Skeletal muscle cell (primary cell): ENCODE measurements at places on chromosomes 6 and 20.

DNA sequence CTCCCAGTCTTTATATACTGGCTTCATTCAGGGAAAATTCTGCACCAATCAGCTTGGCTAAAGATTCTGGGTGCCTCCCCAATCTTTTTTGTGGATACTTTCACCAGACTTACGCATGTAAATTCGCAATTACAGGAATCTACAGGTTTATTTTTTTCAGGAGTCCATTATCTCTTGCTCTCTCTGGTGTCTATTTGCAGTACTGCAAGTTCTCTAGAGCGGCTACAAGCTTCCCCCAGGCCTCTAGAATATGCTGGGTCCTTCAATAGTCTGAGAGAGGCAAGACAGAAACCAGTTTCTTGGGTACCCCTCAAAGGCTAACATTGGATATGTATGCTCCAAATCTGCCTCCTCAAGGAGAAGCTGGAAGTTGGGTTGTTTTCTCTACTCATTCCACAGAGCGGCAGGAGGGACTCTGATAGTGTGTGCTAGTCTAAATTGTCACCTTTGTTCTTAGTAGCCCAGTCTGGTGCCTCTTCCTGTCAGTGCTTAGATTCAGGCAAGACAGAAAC is 58.5 kb downstream of the SUN5 start:
- DNase-seq = no peak

GRCh38 chr20:46349035-46349741 is 40.9 kb upstream of the CDH22 start:
- DNase-seq = no peak

DNA sequence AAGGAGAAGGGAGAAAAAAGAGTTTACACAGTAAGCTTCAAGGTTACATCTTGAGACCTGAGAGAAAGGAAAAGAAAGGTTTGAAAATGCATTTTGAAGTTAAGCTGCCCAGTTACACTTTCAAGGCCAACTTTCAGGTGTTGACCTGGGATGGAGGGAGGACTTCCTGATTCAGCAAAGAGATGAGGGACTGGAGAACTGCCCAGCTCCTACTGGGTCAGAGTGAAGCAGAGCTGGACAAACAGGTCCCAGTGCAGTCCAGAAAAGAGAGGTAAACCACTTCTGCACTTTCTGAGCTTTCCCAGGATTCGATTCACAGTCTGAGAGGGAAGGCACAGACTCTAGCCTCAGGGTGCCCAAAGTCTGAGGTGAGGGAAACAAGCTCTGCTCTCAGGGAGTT is 6.0 kb upstream of the TJAP1 start:
- no peak for DNase-seq

- no peak for DNase-seq
Observed at GRCh38 chr6:167446971-167447370, 122.1 kb downstream of the TTLL2 start.

DNA sequence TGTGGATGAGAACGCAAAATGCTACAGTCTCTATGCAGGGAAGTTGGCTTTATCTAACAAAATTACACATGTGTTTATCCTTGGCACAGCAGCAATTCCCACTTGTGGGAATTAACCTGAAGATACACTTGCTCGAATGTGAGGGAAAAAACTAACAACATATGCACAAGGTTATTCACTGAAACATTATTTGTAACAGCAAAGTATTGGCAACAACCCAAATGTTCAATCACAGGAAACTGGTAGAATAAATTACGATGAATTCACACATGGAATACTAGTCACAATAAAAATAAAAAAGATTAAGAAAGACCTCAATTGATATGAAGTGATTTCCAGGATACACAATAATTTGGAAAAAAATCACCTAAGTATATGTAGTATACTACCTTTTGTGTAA is 68.1 kb upstream of the OGFRL1 start:
- DNase-seq = no peak

- DNase-seq = no peak
Observed at GRCh38 chr6:116662202-116662601, 6.4 kb downstream of the ZUP1 start.

- peak; percentile 11 for DNase-seq
Observed at GRCh38 chr6:30411515-30412207, 66.7 kb downstream of the RPP21 start.

GRCh38 chr6:2998998-2999617 is 586 bp upstream of the NQO2 start:
- DNase-seq = peak; percentile 81

DNA sequence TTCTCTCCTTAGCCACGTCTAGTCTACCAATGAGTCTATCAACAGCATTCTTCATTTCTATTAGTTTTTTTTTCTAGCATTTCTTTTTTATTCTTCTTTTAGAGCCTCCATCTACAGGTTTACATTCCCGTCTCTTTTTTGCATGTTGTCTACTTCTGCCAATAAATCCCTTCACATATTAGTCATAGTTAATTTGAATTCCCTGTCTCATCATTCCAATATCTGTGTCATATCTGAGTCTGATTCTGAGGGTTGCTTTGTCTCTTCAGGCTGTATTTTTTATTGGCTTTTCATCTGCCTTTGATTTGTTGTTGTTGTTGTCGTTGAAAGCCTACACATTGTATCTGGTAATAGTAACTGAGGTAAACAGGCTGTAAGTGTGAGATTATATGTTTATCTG is 104.6 kb downstream of the HMGCLL1 start:
- no peak for DNase-seq
